GM12891 (cell line): ENCODE measurements at places on chromosomes 4 and X.

- no peak for DNase-seq
Measured at GRCh38 chrX:147803948-147804347, 107.8 kb upstream of the FMR1 start.

DNA sequence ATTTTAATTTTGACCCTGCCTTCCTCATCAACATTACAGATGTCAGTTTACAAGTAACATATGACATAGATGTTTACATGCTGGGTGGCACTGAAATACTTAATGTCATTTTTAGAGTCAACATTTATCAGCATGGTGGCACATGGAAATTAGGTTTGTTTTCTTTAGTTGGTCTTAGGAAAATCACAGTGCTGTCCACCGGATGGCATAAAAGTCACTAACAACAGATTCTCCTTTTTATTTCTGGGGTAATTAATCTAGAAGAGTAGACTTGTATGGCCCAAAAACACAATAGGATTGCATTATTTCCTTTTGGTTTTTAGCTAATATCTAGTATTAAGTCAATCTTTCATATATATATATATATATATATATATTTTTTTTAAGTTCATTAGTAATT is 88.6 kb upstream of the HHIP start:
- no peak for DNase-seq

DNA sequence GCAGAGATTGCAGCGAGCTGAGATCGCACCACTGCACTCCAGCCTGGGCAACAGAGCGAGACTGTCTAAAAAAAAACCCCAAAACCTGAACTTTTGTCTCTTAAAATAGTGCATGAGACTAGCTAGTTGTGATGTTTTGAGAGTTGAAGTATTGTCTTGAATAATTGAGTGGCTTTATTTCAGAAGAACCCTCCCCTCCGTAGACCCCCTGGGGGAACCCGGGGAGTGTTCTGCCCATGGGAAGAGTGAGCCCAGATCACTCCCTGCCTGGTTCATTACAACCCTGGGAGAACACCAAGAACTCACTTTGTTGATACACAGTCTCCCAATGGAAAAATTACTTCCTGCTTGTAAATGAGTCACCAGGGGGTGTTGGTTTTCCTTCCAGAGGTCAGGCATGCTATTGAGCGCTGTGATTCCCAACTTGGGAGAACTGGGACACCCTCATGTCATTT is 65.3 kb upstream of the SHISA3 start:
- DNase-seq = no peak

- peak; percentile 3 for DNase-seq
Measured at GRCh38 chrX:153772316-153773217, 8.3 kb upstream of the SRPK3 start.

DNA sequence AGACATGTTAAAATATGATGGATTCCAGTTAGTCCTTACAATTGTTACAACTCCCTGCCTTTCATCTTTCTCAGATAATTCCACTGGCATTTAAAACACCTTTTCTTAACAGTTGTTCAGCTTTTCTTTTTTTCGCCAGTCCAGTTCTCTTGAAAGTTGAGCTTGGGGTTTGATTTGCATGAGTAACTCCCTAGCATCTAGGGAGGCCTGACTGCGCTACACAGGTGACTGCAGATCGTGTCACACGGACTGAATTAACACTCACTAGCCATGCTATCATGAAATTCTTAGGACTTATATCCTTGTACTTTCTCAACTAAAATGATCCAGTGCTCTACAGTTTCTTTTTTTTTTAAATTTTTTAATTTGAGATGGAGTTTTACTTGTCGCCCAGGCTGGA is 69.8 kb downstream of the ARHGAP24 start:
- DNase-seq = no peak

DNA sequence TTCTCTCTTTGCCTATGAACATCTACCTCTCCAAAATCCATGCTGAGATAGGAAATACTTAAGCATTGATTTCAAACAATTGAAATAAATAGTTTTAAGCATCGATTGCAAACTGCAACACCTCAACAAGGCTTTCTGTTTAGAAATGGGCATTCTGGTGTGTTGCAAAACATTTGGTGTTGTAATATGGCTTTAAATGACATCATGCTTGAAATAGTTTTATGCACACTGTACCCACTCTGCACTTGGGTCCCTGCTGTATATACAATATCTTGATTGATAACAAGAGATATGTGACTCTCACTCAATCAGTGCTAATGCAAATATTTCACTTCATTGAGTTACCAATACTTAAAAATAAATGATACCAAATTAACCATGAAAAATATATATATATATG is 964.9 kb upstream of the GRIA3 start:
- no peak for DNase-seq

- DNase-seq = no peak
Measured at GRCh38 chr4:118390121-118390520, 37.3 kb upstream of the PRSS12 start.

DNA sequence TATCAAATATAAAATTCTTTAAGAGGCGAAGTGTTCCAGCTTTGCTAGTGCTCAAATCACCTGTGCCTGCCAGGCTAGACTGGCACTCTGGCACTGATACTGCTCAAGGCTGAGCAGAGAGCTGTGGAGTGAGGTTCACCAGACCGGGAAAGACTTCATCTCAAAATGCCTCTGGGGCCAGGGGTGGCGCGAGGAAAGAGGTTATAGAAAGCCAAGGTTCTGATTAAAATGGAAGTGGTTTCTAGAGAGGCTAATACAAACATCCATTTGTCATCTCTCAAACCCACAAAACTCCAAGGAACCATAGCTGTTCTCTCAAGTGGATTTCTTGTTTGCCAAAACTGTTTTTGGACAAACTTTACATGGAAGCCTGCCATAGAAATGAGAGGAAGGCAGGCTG is 41.5 kb downstream of the F11 start:
- DNase-seq = no peak

DNA sequence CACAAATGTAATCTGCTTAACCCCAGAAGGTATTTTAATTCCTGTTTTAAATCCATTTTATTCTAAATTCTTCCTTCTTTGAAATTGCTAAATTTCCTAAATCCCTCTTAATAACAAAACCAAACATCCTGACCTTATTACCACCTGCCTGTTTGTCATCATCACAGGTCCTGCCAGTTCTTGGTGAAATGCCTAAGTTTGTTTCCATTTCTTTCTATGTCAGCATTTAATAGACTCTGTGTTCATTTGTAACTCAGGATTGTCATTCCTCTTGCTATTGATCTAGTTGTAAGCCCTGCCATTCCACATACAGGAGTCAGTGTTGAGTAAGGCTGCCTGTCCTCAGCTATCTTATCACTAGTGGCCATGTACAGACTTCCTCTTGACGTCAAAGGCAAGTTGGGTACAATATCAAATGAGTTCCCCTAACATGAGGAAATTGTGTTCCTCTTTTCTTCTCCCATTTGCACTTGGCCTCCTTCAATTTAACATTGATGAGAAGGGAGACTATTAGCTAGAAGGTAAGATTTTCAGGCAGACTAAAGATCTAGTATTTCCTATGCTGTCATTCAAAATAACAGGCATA is 440.1 kb downstream of the AFF2 start:
- no peak for DNase-seq

DNA sequence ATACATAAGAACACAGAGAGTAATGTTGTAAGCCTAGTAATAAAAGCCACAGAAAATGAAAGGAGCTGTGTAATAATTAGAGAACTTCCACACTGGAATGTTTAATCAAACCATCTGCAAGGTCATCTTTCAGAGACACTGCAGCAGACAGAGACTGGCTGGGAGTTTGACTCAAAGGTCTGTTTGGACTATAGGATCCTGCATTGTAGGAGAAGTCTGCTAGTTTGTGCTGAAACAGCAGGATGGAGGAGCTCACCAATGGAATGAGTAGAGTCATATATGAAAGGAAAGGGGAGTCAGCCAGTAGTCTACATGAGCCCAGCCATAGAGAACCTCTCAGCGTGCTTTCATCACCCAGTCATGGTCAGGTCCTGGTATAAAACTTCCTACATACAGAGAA is 4.5 kb upstream of the ACE2 start:
- DNase-seq = no peak

DNA sequence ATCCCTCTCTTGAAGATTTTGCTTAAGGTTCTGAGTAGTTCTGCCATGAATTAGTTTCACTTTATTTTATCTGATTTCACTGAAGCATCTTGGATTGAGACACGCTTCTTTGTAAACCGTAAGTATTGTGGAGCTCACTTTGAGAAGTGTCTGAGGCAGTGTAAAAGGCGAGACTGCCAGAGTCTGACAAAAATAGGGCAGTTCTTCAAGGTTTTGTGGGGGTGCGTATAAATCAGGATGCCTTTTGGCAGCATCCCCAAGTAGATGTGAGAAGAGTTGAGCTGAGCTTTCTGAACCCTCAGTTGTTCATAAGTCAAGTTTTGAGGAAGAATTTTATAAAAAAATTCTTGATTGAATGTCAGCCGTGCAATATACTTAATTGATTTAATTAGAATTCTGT is 76.3 kb downstream of the RBPJ start:
- DNase-seq = no peak
